T-cell (primary cell): ENCODE measurements at places on chromosomes 5 and 9.

GRCh38 chr9:113580041-113580953 lies 116.8 kb downstream of the RGS3 start:
- DNase-seq = peak; percentile 45

GRCh38 chr9:117677572-117677971 lies 26.6 kb upstream of the TLR4 start:
- DNase-seq = no peak

GRCh38 chr5:32428426-32428825 lies 16.1 kb downstream of the ZFR start:
- no peak for DNase-seq

DNA sequence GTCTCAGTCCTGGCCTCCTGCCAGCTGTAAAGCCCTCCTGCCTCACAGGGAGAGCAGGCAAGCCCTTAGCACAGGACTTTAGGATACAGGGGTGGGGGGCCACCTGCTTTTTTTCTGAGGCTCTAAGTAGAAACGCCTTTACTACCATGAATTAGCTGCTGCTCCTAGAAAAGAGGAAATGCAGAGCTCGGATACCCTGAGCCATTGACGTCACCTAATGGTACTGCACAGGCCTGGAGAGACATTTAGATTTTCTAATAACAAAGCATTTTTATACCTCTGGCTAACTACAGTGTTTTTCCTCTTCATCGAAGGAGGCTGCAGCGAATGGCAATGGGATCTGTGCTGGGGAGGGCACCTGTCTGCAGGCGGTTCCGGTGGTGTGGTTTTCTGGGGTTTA lies 137.0 kb downstream of the WDR41 start:
- DNase-seq = no peak

GRCh38 chr5:166505544-166505943 lies 1785.9 kb upstream of the WWC1 start:
- DNase-seq = no peak

DNA sequence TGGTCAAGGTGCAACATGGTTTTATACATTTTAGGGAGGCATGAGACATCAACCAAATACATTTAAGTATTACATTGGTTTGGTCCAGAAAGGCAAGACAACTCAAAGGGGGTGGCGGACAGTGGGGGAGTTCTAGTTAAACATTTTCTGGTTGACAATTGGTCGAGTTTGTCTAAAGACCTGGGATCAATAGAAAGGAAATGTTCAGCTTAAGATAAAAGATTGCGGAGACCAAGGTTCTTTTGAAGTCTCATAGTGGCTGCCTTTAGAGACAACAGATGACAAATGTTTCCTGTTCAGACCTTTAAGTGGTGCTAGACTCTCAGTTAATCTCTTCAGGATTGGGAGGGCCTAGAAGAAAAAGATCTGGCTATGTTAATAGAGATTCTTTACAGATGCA lies 47.7 kb upstream of the TTC39B start:
- DNase-seq = no peak

GRCh38 chr9:95175523-95175922 lies 142.0 kb downstream of the FANCC start:
- DNase-seq = no peak

GRCh38 chr5:112614986-112615385 lies 122.7 kb upstream of the APC start:
- no peak for DNase-seq

DNA sequence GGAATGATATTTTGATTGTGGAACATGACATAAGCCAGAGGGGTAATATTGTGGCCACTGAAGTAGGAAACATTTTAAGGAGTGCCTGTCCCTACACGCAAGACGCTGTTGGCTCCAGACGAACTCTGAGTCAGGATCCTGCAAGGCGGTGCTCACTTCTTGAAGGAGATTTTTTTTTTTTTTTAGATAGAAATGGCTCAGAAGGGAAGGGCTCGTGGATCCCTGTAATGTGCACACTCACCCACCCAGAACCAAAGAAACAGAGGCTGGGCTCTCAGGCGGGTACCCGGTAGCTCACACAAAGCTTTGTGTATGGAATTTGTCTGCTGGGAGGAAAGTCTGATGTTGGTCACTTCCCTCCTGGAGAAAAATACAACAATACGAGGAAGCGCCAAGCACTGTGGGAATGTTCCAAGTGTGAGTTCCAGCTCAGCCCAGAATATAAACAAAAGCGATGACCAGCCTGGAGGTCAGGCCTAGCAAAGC lies 25.7 kb downstream of the RAPGEF1 start:
- DNase-seq = no peak
